ENCODE measurements at places on chromosomes 3 and 15.

DNA sequence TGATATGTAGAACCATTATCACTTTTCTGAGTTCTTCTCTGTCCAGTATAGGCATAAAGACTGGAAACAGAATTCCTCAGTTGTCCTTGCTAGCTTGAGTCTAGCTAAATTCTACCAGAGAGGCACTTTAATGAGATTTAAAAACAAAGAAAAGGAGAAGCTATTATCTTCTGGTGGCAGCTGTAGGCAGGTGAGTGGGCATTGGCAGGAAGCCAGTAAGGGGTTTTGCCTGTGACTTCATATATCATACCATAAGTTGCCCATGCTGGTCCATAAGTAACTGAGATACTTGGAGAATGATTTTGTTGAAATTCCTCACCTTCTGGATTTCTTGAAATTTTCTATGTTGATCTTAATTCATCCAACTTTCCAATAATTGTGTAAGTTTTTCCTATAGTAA, 402.3 kb upstream of the TGFBR2 start:
- no peak for DNase-seq

- DNase-seq = no peak
Measured at GRCh38 chr3:73661265-73661664, 36.5 kb upstream of the PDZRN3 start.

DNA sequence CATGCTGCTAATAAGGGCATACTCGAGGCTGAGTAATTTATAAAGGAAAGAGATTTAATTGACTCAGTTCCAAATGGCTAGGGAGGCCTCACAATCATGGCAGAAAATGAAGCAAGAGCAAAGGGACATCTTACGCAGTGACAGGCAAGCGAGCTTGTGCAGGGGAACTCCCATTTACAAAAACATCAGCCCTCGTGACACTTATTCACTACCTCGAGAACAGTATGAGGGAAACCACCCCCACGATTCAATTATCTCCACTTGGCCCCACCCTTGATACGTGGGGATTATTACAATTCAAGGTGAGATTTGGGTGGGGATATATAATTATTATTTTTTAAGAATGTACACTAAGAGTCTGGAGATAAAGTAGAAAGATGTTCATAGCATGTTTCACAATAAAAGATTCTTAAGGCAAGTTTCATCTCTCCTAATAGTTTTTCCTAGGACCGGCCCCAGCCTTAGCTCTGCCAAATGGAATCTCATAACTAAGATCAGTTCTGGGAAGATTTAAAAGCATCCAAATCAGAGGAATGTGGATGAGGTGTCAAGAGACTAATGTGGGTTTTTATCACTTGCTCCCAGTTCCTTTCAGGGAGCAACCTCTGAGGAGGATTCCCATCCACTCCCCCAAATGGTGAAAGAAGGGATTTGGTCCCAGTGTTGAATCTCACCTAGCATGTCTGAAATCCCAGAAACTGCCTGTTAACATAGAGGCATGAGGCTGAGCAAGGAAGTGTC, 221.0 kb downstream of the ZMAT3 start:
- no peak for DNase-seq

GRCh38 chr15:40754574-40754882, 526 bp downstream of the RMDN3 start:
- no peak for DNase-seq

- no peak for DNase-seq
Measured at GRCh38 chr3:191008074-191008473, 145.6 kb upstream of the GMNC start.

DNA sequence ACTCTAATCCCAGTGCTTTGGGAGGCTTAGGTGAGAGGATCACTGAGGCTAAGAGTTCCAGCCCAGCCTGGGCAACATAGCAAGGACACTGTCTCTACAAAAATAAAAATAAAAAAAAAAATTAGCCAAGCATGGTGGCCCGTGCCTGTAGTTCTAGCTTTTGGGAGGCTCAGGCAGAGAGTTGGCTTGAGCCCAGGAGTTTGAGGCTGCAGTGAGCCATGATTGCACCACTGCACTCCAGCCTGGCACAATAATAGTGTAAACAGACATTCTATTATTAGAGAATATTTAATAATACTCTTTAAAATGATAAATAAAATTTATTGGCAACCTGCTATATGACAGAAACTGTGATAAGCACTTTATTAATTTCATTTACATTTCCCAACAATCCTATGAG, 908.9 kb downstream of the TUSC7 start:
- DNase-seq = no peak

- no peak for DNase-seq
Measured at GRCh38 chr3:72613871-72614270, 234.4 kb downstream of the SHQ1 start.

GRCh38 chr15:59491062-59491461, 53.1 kb downstream of the FAM81A start:
- no peak for DNase-seq

GRCh38 chr3:122235147-122235546, 51.7 kb downstream of the CASR start:
- DNase-seq = no peak

GRCh38 chr15:70096215-70097062, 1.3 kb downstream of the TLE3 start:
- no peak for DNase-seq

- DNase-seq = peak; percentile 31
Measured at GRCh38 chr3:196207833-196208607, 3.2 kb downstream of the ZDHHC19 start.

GRCh38 chr15:63587527-63587926, 9.7 kb upstream of the FBXL22 start:
- no peak for DNase-seq

GRCh38 chr3:167113035-167113830, 266.9 kb downstream of the ZBBX start:
- DNase-seq = no peak

- no peak for DNase-seq
Measured at GRCh38 chr3:186985661-186986364, 55.5 kb downstream of the ST6GAL1 start.

DNA sequence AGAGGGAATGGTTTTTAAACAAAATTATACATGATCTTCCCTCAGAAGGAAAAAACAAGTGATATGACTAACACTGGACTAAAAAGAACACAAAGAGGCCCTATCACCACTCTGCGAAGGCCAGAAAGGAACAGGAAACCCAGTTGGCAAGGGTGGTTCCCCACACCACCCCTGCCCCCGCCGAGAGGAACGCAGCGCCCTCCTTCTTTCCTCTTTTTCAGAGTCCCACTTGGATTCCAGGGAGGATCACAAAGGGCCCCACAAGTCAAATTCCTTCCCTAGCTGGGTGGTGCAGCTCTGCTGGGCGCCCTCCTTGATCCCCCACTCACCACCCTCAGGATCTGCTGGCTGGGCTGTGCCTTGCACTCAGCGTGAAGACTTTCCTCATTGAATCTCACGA, 29.8 kb downstream of the PLA1A start:
- DNase-seq = no peak

DNA sequence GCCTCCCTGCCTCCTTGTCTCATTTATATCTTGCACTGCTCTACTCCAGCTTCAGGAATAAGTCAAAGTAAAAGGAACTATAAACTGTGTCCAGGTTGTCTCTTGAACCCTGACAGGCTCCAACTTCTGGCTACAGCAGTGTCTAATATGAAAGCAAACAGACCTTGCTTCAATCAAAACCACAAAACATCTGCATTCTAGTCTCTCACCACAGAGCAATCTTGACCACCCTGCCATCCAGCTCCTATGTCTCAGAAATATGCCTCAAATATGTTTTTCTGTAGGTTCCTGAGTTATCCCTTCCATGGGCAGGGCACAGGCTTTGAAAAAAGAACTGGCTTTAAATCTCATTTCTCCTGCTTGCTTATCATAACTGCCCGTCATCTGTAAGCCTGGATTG, 13.0 kb upstream of the RAMAC start:
- no peak for DNase-seq

Data from activated gamma-delta T cell treated with anti-CD3 and anti-CD28 coated beads, Interleukin-2, amount 50 U/mL, for 16 hours (primary cell).